ENCODE measurements at places on chromosomes 16 and 17.
A peak's percentile ranks its signal among the peaks of the same experiment; 100 is the strongest.

- DNase-seq, result peak; percentile 62
These were observed 200.3 kb downstream of the SEC14L1 start for GRCh38 chr17:77341069-77341541.

GRCh38 chr16:12236589-12236988, 260.1 kb downstream of the SNX29 start:
- no peak for DNase-seq

DNA sequence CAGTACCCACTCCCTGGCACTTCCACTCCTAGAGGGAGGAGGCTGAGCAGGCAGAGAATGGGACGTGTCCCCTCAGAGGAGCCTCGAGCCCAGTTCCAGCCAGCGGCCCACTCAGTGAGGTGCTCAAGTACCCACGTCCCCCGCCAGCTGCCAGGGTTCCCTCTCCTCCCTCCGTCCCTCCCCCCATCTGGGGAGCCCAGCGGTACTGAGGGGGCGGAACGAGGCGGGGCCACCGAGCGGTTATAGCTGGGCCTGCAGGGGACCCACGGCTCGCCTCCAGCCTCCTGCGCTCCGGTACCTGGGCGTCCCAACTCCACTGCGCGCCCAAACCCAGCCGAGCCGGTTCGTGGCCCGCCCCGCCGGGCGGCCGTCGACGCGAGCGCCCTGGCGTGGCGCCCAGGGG, at the start of gene NPW:
Gene NPW (plus strand): TSS at position 268 of the 403 bp plus-strand sequence.
- DNase-seq, result no peak

DNA sequence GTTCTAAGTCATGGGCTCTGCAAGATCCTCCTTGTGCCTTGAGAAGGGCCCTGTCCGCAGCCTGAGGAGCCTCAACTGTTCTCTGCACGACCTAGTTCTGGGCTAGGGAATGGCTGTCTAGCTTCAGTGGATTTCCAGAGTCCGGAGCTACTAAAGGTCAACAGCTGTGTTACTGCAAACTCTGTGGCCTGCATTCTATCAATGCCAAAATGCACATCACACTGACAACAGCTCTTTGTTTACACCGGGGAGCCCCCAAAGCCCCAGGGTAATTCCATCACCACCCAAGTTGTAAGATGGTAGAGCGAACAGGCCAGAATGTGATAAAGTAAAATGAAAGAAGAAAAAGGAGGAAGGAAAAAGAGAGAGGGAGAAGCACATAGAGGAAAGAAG, 610.2 kb downstream of the MAF start:
- no peak for DNase-seq

DNA sequence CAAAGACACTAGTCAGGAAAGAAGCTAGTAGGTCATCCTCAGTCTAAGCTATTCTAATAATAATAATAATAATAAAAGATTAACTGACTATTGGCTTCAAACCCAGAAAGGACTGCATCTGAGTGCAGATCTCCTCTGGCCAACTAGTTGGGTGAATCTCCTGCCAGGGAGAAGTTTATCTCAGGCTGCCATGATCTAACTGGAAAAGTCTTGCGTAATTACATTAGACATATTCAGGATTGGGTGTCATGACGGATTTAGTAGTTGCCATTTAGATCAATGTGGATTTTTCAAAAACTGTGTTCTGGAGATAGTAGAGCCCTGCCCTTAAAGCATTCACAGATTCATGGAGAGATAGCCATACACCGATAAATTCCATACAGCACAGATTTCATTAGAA, 69.5 kb downstream of the KIF2B start:
- DNase-seq, result no peak

DNA sequence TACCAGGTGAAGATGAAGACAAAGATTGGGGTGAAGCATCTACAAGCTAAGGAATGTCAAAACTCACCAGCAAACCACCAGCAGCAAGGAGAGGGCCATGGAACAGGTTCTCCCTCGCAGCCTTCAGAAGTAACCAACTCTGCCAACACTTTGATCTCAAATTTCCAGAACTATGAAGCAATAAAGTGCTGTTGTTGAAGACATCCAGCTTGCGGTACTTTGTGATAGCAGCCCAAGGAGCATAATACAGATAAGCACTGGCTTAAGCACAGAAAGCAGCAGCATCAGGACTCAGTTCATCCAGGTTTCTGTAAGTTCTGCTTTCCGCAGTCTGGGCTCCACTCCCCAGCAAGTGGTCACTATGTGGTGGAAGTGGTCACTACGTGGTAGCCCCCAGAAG, 16.0 kb upstream of the CDRT4 start:
- DNase-seq, result no peak

- no peak for DNase-seq
These were observed 220.2 kb upstream of the CDH8 start for GRCh38 chr16:62256406-62256805.

- no peak for DNase-seq
These were observed 95.4 kb downstream of the UTP18 start for GRCh38 chr17:51355441-51356410.

DNA sequence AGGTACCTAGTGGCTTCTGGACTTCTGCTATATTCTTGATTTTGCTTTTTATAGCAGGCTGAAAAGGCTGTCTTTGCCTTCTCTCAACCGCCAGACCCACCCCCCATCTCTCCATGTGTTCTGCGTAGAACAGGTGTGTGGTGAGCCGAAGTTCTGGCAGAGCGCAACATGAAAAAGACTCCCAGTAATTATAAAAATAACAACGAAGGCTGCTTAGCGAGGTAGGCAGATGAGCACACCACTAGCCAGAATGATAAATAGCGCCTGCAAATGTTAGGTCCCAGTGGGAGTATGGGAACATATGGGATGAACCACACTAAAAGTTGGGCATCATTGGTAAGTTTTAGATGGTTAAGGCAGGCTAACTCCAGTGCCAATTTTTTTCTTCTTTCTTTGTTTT, 14.0 kb upstream of the RBFOX1 start:
- DNase-seq, result no peak

- no peak for DNase-seq
These were observed 3.4 kb upstream of the MLLT6 start for GRCh38 chr17:38701504-38702165.

GRCh38 chr16:5188318-5188988, 90.9 kb upstream of the EEF2KMT start:
- no peak for DNase-seq

- DNase-seq, result no peak
These were observed 111.9 kb upstream of the ERCC4 start for GRCh38 chr16:13808102-13808501.

DNA sequence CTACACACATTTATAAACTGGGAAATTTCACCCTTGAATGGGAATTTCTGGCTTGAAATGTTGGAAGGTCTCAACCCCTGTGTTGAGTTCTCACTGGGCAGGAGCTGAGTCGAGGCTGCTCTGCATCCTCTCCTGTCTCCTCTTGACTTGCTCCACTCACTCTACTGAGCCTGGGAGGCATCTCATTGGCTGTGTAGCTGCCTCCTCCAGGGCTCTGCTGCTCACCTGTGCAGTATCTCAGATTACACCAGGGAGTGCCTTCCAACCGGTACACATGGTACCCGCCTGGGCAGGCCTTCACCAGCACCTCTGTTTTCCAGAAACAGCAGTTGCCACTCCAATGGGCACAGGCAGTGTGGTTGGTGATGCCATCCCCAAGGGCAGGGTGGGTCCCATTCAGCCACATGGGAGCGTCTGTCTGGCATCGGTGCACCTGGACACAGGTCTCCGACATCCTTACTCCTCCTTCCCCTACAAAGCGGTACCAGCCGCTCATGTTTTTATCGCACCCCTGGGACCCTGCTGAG, 3.7 kb downstream of the GP2 start:
- DNase-seq, result no peak

GRCh38 chr17:74892013-74892841, 1.2 kb downstream of the FADS6 start:
- DNase-seq, result no peak

DNA sequence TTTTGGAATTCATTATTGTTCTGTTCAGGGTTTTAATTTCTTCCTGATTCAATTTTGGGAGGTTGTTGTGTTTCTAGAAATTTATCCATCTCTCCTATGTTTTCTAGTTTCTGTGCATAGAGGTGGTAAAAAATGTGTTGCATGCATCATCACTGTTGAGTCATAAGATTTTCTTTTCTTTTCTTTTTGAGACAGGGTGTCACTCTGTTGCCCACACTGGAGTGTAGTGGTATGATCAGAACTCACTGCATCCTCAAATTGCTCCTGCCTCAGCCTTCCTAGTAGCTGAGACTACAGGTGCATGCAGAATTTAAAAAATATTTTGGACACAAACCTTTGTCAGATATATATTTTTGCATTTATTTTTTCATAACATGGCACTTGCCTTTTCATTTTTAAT, 184.8 kb downstream of the BCAS3 start:
- DNase-seq, result no peak

DNA sequence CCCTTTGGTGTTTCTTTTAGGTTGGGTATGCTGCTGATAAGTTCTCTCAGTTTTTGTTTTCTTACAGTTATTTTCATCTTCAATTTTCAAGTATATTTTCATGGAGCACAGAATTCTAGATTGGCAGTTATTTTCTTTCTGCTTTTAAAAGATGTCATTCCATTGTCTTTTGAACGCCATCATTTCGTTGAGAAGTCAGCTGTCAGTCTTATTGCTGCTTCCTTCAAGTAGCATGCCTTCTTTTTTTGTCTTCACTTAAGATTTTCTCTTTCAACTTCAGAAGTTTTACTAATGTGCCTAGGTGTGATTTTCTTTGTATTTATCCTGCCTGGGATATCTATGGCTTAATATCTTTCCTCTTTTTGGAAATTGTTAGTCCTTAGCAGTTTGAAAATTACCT, 262.2 kb upstream of the PMFBP1 start:
- DNase-seq, result no peak

GRCh38 chr17:17892009-17892408, 55.2 kb upstream of the SREBF1 start:
- DNase-seq, result no peak

- no peak for DNase-seq
These were observed 317.6 kb downstream of the SEC14L1 start for GRCh38 chr17:77458202-77459017.

- DNase-seq, result no peak
These were observed 16.8 kb downstream of the PRPSAP1 start for GRCh38 chr17:76336756-76337412.

- DNase-seq, result no peak
These were observed 65.1 kb downstream of the NUP93 start for GRCh38 chr16:56795011-56795410.

GRCh38 chr16:88907768-88908167, 41.3 kb upstream of the PABPN1L start:
- DNase-seq, result no peak

DNA sequence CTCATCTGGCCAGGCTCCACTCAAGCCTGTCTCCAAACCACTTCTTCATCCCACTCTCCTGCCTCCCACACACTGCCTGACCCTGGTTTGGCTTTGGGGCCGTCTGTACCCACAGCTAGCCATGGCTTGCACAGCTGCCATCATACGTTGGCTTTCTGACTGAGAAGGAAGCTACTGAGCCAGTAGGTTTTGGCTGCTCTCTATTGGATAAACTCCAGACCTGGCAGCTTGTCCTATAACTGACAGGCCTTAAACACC, 3.9 kb downstream of the MIF4GD start:
- DNase-seq, result no peak

Measured in vagina (tissue), 2 donors.